Mesothelial cell of epicardium (in vitro differentiated cells): ENCODE measurements at places on chromosomes 16 and 17.

GRCh38 chr16:55338646-55339045 is 14.6 kb downstream of the IRX6 start:
- H3K4me3 ChIP-seq = no peak overlapping the region
- H3K27ac ChIP-seq = no peak overlapping the region
- H3K36me3 ChIP-seq = no peaks in the 10 kb centered on the region
- H3K27me3 ChIP-seq = peaks cover 89% of the 10 kb centered on the region
- no peak for DNase-seq

DNA sequence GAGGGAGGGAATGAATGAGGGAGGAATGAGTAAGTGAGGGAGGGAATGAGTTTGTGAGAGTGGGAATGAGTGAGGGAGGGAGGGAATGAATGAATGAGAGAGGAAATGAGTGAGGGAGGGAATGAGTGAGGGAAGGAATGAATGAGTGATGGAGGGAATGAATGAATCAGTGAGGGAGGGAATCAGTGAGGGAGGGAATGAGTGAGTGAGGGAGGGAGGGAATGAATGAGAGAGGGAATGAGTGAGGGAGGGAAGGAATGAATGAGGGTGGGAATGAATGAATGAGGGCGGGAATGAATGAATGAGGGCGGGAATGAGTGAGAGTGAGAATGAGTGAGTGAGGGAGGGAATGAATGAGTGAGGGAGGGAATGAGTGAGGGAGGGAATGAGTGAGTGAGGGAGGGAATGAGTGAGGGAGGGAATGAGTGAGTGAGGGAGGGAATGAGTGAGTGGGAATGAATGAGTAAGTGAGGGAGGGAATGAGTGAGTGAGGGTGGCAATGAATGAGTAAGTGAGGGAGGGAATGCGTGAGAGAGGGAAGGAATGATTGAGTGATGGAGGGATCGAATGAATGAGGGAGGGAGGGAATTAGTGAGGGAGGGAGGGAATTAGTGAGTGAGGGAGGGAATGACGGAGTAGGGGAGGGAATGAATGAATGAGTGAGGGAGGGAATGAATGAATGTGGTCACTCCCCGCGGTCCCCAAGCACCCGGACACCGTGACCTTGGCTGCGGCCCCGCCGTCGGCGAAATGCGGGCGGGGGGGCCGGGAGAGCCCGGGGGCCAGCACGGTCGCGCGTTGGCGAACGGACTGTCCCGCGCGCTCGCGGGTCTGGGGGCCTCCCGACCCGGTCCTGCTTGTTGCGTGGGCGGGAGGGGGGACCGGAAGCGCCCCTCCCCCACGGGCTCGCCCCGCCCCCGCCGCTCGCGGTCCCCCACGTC is 1.1 kb upstream of the UBE2I start:
- no peaks in the 10 kb centered on the region for H3K27me3 ChIP-seq
- DNase-seq = no peak
- peak overlapping the region; percentile 86 for H3K4me3 ChIP-seq
- peak overlapping the region; percentile 40 for H3K27ac ChIP-seq
- no peaks in the 10 kb centered on the region for H3K36me3 ChIP-seq

- H3K27me3 ChIP-seq = no peaks in the 10 kb centered on the region
- peaks cover 13% of the 10 kb centered on the region for H3K4me1 ChIP-seq
- no peaks in the 10 kb centered on the region for H3K36me3 ChIP-seq
- no peak overlapping the region for H3K4me3 ChIP-seq
- no peak overlapping the region for H3K27ac ChIP-seq
These were observed 96.2 kb upstream of the CDYL2 start for GRCh38 chr16:80900593-80900954.

GRCh38 chr17:67759355-67760171 is 41.8 kb downstream of the NOL11 start:
- no peaks in the 10 kb centered on the region for H3K27me3 ChIP-seq
- H3K4me3 ChIP-seq = no peak overlapping the region
- no peak for DNase-seq
- H3K27ac ChIP-seq = peak overlapping the region; percentile 19
- H3K36me3 ChIP-seq = peaks cover 14% of the 10 kb centered on the region

GRCh38 chr16:27768651-27769272 is 218.8 kb downstream of the KATNIP start:
- no peak overlapping the region for H3K4me3 ChIP-seq
- H3K36me3 ChIP-seq = peaks cover 30% of the 10 kb centered on the region
- no peak overlapping the region for H3K27ac ChIP-seq
- no peaks in the 10 kb centered on the region for H3K27me3 ChIP-seq

- peaks cover 28% of the 10 kb centered on the region for H3K36me3 ChIP-seq
- no peak for DNase-seq
- H3K4me3 ChIP-seq = no peak overlapping the region
- peaks cover 25% of the 10 kb centered on the region for H3K4me1 ChIP-seq
- no peaks in the 10 kb centered on the region for H3K27me3 ChIP-seq
These were observed 7.1 kb upstream of the LASP1NB start for GRCh38 chr17:38918129-38918913.

DNA sequence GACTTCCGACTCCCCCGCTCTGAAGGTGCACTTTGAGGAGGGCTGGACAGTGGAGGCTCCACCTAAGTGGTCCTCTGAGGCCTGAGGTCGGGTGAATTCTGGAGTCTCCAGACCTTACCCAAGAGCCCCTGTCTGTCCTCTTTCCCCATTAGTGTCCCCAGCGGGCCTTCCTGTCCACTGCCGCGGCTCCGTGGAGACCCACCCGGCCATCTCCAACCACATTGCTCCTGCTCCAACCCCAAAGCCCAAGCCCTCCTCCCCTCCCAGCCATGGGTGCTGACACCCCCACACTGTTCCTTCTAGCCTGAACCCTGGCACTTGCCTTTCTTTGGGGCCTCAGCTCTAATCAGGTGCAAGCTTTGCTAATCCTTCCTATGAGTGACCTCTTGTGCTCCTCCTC is 283.1 kb upstream of the TNRC6C start:
- peaks cover 61% of the 10 kb centered on the region for H3K27me3 ChIP-seq
- no peak overlapping the region for H3K4me3 ChIP-seq
- H3K4me1 ChIP-seq = peaks cover 17% of the 10 kb centered on the region
- H3K27ac ChIP-seq = no peak overlapping the region
